ENCODE measurements at places on chromosomes 7 and 10. TPM values are rescaled to one million over a fixed set of nuclear protein-coding genes. Genes with fewer than 3 reads are reported as not detected.

DNA sequence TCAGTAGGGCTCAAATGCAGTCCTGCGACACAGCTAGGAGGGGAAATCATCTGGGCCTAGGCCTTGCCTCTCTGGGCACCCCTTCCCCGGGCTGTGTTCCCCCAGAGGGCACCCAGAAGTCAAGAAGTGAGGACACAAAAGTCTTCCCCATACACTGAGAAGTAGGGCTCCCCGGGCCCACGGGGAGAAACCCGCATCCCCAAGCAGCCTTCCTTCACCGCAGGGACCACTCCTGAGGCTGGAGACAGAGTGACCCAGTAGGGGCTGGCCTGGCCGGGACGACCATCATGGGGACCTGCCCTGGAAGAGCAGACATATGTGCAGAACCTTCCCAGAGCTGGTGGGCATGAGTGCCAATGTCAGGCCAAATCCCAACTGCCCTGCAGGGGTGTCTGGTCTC is 163.5 kb downstream of the GFRA1 start:
- H3K4me3 ChIP-seq: no peak overlapping the region
- H3K27ac ChIP-seq: no peak overlapping the region
- no peak for DNase-seq
- H3K27me3 ChIP-seq: no peaks in the 10 kb centered on the region

GRCh38 chr10:49300140-49300974 is 1.4 kb downstream of the C10orf71 start:
- H3K4me1 ChIP-seq: no peaks in the 10 kb centered on the region
- no peak overlapping the region for H3K4me3 ChIP-seq
- DNase-seq: no peak
- no peaks in the 10 kb centered on the region for H3K36me3 ChIP-seq
- no peak overlapping the region for H3K27ac ChIP-seq

DNA sequence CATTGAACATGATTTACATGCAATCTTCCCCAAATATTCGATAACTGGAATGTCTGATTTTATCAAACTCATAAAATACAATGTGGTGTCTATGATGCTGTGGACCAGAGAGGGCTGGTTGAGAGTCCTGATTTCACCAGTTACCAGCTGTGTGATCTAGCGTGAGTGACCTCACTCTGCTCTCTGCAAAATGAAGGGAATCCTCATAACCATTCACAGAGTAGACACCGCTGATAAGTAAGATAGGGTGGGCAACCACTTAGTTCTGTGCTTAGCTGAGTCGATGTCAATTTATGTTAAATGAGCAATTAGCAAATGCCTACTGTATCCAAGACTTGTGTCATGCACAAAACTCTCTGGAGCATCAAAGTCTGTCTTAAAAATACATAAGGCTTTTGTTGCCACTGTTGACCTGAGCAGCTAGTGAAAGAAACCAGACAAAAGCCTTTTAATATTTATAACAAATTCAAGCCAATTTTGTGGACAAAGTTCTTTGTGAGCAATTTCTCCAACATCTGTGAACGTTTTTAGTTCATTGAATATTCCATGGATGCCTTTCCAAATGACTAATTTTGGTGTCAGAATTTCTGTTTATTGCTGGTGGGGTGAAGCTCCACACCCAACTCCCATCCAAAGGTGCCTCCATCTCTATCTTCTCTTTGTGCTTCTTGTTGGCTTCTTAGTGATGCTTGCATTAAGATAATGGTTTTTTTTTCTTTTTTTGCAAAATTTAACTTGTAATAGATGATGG is 314.2 kb downstream of the ADRA2A start:
- H3K4me3 ChIP-seq: no peak overlapping the region
- no peaks in the 10 kb centered on the region for H3K27me3 ChIP-seq
- H3K27ac ChIP-seq: no peak overlapping the region
- H3K4me1 ChIP-seq: no peaks in the 10 kb centered on the region
- DNase-seq: no peak

GRCh38 chr10:46514431-46514861 is 42.0 kb downstream of the GPRIN2 start:
- H3K36me3 ChIP-seq: no peaks in the 10 kb centered on the region
- DNase-seq: no peak
- H3K4me1 ChIP-seq: peaks cover 9% of the 10 kb centered on the region
- H3K27ac ChIP-seq: no peak overlapping the region
- no peak overlapping the region for H3K4me3 ChIP-seq

- no peak for DNase-seq
- no peaks in the 10 kb centered on the region for H3K36me3 ChIP-seq
- peaks cover 13% of the 10 kb centered on the region for H3K4me1 ChIP-seq
- H3K27ac ChIP-seq: no peak overlapping the region
- no peak overlapping the region for H3K4me3 ChIP-seq
- peaks cover 3% of the 10 kb centered on the region for H3K27me3 ChIP-seq
Observed at GRCh38 chr10:63763744-63764143, 242.5 kb downstream of the REEP3 start.

DNA sequence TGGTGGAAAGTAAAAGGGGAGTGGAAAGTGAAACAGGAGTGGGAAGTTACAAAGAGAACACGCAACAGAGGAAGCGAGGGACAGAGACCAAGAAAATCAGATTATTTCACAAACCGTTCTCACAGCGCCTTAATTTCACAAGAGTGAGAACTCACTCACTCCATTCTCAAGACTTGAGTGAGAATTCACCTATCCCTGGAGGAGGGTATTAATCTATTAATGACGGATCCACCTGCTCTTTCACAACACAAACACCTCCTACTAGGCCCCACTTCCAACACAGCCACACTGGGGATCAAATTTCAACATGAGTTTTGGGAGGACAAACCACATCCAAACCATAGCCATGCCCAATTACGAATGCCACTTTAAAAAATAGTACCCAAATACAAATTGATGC is 297.6 kb downstream of the GPAM start:
- H3K27me3 ChIP-seq: no peaks in the 10 kb centered on the region
- no peaks in the 10 kb centered on the region for H3K4me1 ChIP-seq
- H3K4me3 ChIP-seq: no peak overlapping the region

DNA sequence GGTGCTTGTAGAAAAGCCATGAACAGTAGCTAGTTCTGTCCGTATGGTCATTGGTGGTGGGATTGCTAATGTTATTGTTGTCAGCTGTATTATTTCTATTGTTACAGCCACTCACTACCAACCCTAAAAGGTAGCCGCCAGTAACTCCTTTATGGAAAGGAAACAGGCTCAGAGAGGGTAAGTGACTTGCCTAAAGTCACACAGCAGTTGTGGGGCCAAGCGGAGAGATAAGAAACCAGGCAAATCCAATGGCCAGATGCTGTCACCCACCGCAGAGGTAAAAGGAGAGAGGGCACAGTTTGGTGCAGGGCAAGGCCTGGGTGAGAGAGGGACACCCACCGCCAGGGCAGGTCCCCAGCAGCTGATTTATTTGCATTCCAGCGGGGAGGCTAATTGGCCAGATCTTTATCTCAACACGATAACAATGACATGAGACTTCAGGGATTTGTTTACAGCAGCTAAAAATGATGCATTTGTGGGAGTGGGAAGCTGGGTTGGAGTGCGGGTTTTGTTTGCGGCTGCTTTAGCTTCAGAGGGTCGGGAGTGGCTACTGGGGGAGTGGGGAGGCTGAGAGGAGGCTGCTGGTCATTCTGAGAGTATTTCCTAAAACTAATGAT is 8.6 kb upstream of the NKX2-3 start:
- no peak for DNase-seq
- H3K4me3 ChIP-seq: no peak overlapping the region
- H3K36me3 ChIP-seq: no peaks in the 10 kb centered on the region
- H3K27me3 ChIP-seq: peaks cover 98% of the 10 kb centered on the region
- H3K27ac ChIP-seq: no peak overlapping the region
- H3K4me1 ChIP-seq: no peaks in the 10 kb centered on the region

DNA sequence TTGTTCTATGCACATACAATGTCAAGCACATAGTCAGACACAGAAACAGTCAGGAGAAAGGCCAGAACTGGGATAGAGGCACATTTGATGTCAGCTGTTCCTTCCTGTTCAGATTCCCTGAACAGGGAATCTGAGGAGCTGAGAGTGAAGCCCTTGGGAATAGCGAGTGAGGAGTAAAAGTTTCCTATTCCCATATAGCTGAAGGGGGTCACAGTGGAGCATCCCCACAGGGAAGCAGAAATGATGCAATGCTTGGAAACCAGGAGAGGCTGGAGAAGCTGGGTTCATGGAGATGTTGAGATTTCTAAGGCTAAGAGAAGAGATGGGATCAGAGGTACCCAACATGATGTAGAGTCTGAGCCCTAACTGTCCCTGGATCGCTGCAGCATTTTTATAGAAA is 11.3 kb upstream of the PRXL2A start:
- no peak overlapping the region for H3K4me3 ChIP-seq
- H3K27me3 ChIP-seq: peaks cover 3% of the 10 kb centered on the region
- DNase-seq: no peak
- H3K27ac ChIP-seq: no peak overlapping the region

The MYPN gene
- 0.11 TPM for total RNA-seq

The ACSM6 gene
- not detected for total RNA-seq

All from astrocyte (in vitro differentiated cells and primary cell).